ENCODE measurements at places on chromosomes 13 and 19.

- DNase-seq, result no peak
Observed at GRCh38 chr19:32914879-32915660, 45.5 kb upstream of the SLC7A9 start.

- DNase-seq, result no peak
Observed at GRCh38 chr13:73212482-73212881, 153.7 kb downstream of the KLF5 start.

- DNase-seq, result no peak
Observed at GRCh38 chr13:46641274-46642081, 88.5 kb downstream of the LRCH1 start.

- DNase-seq, result no peak
Observed at GRCh38 chr19:54432144-54432738, 16.8 kb upstream of the LENG8 start.

DNA sequence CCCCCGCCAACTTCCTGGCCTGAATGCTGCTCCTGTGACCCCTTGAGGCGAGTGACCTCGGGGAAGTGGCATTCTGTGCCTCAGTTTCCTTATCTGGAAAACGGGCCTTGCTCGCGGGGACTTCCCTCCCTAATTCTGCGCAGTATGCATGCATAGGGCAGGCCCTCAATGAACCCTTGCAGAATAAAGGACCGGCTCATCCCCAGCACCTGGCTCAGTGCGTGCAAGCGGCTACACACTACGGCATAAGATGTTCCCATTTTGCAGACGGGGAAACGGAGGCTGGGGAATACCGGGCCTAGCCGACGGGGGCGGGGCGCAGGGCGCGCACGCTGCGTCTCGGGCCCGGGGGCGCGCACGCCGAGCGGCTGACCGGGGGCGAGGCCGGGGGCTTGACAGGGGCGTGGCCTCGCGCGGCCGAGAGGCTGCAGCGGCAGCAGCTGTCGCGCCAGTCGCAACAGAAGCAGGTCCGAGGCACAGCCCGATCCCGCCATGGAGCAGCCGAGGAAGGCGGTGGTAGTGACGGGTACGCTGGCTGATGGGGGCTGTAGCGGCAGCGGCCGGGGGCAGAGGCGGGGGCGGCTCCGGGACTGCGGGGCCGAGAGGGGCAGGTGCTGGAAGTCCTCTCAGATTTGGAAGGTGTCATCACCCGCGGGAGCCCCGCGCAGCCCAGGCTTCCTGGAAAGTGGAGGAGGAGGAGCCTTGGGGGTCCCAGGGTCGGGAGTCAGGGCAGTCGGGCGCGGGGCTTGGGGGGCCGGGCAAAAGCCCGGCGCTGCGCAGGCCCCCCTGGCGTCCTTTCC lies at the start of gene PGPEP1:
TSS of gene PGPEP1 (plus strand) at position 409 of the 800 bp plus-strand sequence. CDS start at position 493, 84 bp downstream.
- DNase-seq, result peak; percentile 47

- no peak for DNase-seq
Observed at GRCh38 chr13:27978301-27978968, 9.3 kb upstream of the CDX2 start.

- DNase-seq, result no peak
Observed at GRCh38 chr13:102555914-102556553, 40.8 kb upstream of the TPP2 start.

- DNase-seq, result no peak
Observed at GRCh38 chr19:52622261-52622660, 15.9 kb downstream of the ZNF83 start.

DNA sequence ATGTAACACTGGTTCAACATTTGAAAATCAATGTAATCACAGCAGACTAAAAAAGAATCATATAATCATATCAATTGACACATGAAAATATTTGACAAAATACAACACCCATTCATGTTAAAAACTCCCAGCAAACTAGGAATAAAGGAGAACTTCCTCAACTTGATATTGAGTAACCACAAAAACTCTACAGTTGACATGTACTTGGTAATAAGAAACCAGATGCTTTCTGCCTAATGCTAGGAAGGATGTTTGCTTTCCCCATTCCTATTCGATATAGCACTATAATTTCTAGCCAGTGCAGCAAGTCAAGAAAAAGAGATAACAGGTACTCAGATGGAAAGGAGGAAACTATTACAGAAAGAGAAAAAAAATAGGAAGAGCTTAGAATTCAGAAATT lies 26.9 kb downstream of the UFM1 start:
- no peak for DNase-seq

- no peak for DNase-seq
Observed at GRCh38 chr19:5545984-5546383, 21.8 kb downstream of the TINCR start.

GRCh38 chr13:34721631-34722595 lies 220.2 kb upstream of the NBEA start:
- DNase-seq, result no peak

DNA sequence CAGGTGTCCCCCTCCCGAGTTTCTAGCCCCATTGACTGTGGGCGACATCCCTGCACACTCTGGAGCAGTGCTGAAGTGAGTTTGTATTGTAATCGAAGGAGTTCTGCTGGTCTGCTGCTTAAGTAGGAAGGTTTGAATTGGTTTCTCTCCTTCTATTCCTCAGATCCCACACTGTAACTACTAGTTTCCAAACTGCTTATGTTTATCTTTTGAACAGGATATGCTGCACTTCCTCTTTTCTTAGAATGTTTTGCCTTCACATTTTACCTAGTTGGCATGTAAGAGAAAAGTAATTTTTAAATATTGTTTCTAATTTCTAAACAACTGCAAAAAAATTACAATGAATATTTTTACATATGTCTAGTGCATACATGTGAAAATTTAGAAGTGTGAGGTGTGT lies 511.8 kb downstream of the KLF12 start:
- no peak for DNase-seq

DNA sequence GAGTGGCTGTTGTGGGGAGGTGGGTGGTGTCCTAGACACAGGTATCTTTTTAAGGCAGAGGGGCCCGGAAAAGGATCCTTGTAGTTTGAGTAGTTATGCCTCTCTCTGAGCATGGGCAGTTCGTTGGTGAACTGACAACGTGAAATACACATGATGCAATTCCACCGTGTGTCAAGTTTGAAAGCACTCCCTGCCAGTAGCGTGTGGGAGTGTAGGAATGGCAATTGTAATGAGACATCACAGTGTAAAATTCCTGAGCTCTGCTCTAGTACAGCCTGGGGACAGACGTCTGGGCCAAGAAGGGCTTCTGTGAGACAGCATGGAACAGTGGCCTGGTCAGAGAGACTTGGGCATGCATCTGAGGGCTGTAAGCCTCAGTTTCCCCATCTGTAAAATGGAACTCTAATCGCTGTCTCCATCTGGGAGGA lies 10.4 kb upstream of the ASF1B start:
- no peak for DNase-seq
